T-helper 17 cell (primary cell): ENCODE measurements at places on chromosomes 11 and 22. TPM values are rescaled to one million over a fixed set of nuclear protein-coding genes. Genes with fewer than 3 reads are reported as not detected.

DNA sequence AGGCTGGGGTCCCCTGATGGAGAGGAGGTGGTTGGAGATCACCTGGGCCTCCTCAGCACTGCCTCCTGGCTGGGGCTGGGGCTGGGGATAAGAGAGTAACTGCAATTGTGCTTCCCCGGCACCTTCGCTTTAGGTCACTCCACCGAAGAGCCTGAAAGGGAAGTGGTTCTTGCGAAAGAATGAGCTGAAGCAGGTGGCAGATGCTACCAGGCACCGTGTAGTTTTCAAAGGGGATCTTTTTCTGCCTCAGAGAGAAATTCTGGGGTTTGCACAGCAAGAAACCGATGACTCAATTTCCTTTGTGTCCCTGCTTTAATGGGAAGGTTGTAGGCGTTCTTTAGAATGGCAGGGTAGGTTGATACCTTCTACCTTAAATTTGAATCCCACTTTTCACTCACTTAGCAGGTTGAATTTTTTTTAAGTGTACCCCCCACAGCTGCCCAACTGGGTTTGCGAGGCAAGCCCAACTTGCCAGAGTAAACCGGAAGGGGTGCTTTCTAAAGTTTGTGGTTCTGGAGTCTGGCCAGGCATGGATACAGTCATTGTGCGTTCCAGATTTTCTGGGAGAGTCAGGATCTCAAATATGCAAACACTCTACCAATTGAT, 5.3 kb downstream of the CD44 start:
- peak overlapping the region; percentile 99 for H3K27ac ChIP-seq
- DNase-seq: peak; percentile 54
- H3K27me3 ChIP-seq: no peaks in the 10 kb centered on the region

DNA sequence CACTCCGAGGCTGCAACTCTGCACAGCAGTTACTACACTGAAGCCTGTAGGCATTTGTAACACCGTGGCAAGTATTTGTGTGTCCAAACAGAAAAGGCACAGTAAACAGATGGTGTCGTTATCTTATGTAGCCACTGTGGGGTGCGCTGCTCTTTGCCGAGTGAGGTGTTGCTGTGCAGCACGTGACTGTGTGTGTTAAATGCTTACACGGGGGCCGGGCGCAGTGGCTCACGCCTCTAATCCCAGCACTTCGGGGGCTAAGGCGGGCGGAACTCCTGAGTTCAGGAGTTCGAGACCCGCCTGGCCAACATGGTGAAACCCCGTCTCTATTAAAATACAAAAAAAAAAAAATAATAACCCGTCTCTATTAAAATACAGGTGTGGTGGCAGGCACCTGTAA, 11.5 kb downstream of the ZBED4 start:
- H3K27me3 ChIP-seq: no peaks in the 10 kb centered on the region
- peaks cover 48% of the 10 kb centered on the region for H3K4me1 ChIP-seq
- no peaks in the 10 kb centered on the region for H3K36me3 ChIP-seq
- no peak for DNase-seq

DNA sequence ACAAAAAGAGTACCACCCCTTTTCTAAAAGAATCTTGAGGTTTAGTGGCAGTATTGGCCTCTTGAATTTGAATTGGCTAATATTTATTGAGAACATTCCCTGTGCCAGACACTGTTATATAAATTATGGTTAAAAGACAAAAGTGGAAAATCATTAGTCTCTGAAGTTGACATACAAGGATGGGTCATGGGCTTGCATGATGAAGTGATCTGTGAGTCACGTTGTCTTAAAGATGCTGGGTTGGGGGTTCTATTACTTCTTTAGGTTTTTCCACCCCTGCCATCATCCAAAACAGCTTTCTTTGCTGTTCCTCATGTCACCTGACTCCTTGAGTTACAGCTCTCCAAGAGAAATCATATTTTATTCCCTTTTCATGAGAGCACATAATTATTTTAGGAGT, 85.0 kb downstream of the CD44 start:
- no peaks in the 10 kb centered on the region for H3K27me3 ChIP-seq
- DNase-seq: no peak

GRCh38 chr22:49562685-49563249, 264.9 kb downstream of the BRD1 start:
- no peak overlapping the region for H3K4me3 ChIP-seq
- no peaks in the 10 kb centered on the region for H3K4me1 ChIP-seq
- H3K27ac ChIP-seq: no peak overlapping the region
- DNase-seq: no peak
- no peaks in the 10 kb centered on the region for H3K27me3 ChIP-seq

The MN1 gene
- total RNA-seq: 0.42 TPM

The KRTAP5-8 gene
- 0.37 TPM for total RNA-seq

GRCh38 chr22:40392618-40393017, 22.2 kb downstream of the SGSM3 start:
- no peaks in the 10 kb centered on the region for H3K27me3 ChIP-seq
- DNase-seq: no peak
- no peak overlapping the region for H3K4me3 ChIP-seq

GRCh38 chr11:61682093-61682732, 2.0 kb downstream of the DAGLA start:
- peaks cover 5% of the 10 kb centered on the region for H3K4me1 ChIP-seq
- no peak overlapping the region for H3K4me3 ChIP-seq
- no peaks in the 10 kb centered on the region for H3K36me3 ChIP-seq
- no peak for DNase-seq

The C11orf42 gene
- not detected for total RNA-seq

DNA sequence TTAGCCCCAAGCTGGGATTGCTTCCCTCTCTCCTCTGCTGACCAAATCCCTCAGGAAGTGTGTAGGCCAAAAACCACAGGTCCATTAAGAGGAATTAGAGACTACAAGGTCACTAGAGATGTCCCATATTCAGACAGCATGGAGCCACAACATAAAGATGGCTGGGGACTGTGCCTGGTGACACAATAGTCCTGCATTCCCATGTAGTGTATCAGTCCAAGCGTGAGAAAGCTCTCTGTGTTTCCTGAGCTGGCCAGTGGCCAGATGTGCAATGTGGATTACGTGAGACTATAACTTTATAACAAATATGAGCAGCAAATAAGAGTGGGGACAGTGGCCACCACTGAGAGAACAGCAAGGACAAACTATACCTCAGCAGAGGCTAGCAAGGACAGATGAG, 7.6 kb upstream of the MS4A10 start:
- peaks cover 16% of the 10 kb centered on the region for H3K27me3 ChIP-seq
- no peaks in the 10 kb centered on the region for H3K36me3 ChIP-seq
- H3K27ac ChIP-seq: no peak overlapping the region
- DNase-seq: no peak

DNA sequence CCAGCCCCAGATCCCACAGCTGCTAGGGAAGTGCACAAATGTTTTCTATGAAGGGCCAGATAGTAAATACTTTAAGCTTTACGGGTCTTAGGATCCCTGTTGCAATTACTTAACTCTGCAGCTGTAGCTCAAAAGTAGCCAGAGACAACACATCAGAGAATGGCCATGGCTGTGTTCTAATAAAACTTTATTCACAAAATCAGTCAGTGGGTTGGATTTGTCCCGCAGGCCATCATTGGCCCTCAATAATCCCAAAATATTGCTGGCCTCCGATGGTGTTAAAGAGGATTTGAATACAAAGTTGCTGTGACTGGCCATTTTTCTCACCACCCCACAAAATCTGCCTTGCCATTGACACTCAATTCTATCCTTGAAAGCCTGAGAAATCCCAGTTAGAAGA, 49.6 kb downstream of the ISX start:
- no peak overlapping the region for H3K4me3 ChIP-seq
- DNase-seq: no peak
- peaks cover 31% of the 10 kb centered on the region for H3K27me3 ChIP-seq
- H3K36me3 ChIP-seq: no peaks in the 10 kb centered on the region
- H3K4me1 ChIP-seq: no peaks in the 10 kb centered on the region

DNA sequence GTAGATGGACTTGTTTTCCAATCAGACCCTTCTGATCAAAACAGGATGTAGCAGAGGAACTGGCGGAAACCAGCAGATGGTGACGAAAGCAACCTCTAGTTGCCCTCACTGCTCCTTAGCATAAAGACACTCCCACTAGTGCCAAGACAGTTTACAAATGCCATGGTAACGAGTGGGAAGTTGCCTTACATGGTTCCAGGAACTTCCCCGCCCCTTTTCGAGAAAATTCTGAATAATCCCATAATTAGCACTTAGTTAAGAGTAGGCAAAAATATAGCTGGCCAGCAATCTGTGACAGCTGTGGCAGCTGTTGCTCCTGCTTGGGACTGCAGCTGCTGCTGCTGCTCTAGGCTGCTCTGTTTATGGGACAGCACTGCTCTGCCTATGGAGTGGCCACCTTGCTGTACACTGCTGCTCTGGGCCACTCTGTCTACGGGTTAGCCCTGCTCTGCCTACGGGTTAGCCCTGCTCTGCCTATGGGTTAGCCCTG, 33.4 kb upstream of the SORL1 start:
- H3K4me3 ChIP-seq: peak overlapping the region; percentile 25
- no peaks in the 10 kb centered on the region for H3K27me3 ChIP-seq
- H3K36me3 ChIP-seq: no peaks in the 10 kb centered on the region
- peak overlapping the region; percentile 95 for H3K27ac ChIP-seq
- DNase-seq: peak; percentile 33
- H3K4me1 ChIP-seq: peaks cover 46% of the 10 kb centered on the region

The CDC42BPG gene
- 7.7 TPM for total RNA-seq

- no peaks in the 10 kb centered on the region for H3K36me3 ChIP-seq
- no peak overlapping the region for H3K4me3 ChIP-seq
- H3K27me3 ChIP-seq: peaks cover 47% of the 10 kb centered on the region
- H3K27ac ChIP-seq: no peak overlapping the region
- DNase-seq: no peak
- peaks cover 4% of the 10 kb centered on the region for H3K4me1 ChIP-seq
These were observed 18.4 kb downstream of the ABCC8 start for GRCh38 chr11:17458268-17458667.

DNA sequence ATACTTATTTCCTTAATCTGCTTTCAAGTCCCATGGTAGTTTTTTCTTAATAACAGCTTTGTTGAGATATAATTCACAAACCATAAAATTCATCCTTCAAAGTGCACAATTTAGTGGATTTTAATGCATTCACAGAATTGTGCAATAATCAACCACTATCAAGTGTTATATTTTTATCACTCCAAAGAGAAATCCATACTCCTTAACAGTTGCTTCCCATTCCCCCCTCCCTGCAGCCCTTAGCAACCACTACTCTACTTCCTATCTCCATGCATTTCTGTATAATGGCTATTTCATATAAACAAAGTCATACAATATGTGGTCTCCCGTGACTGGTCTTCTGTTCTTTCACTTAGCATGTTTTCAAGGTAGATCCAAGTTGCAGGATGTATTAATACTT, 18.8 kb upstream of the NUP50 start:
- no peak for DNase-seq
- no peaks in the 10 kb centered on the region for H3K27me3 ChIP-seq
- no peak overlapping the region for H3K4me3 ChIP-seq

DNA sequence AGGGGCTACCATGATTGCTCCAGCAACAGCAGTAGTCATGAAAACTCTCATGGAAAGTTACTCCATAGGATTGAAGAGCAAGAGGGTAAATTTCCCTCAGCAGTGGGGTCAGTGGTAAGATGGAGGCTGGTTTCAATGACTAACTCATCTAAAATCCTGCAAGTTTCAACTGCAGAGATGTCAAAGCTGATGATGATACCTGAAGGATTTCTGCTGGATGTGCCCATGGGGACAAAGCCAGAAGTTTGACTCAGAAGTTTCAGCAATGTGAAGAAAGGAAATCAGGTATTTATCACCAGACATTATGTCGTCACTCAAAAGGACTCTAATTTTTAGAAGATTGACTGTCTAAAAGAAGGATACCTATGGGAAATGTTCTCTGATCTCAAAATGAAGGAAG, 29.1 kb downstream of the RAB38 start:
- no peak for DNase-seq
- no peaks in the 10 kb centered on the region for H3K36me3 ChIP-seq
- no peaks in the 10 kb centered on the region for H3K27me3 ChIP-seq
- H3K4me1 ChIP-seq: peaks cover 2% of the 10 kb centered on the region

The BDNF gene
- total RNA-seq: not detected

The CRY2 gene
- 224 TPM for total RNA-seq

The OR2AG2 gene
- total RNA-seq: not detected

DNA sequence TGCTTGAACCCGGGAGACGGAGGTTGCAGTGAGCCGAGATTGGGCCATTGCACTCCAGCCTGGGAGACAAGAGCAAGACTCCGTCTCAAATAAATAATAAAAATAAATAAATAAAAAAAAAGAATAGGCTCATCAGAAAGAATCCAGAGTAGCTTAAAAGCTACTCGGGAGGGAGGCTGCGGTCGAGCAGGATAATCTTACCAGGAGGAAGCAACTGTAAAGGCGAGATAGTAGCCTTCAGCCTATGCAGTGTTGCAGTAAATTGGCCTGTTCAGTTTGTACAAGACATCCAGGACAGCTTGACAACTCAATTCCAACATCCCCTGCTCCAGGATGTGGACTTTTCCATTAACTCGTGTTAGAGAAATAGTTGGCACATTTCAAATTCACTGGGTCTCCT, 1164.7 kb downstream of the LRRC4C start:
- H3K36me3 ChIP-seq: peaks cover 4% of the 10 kb centered on the region
- no peak for DNase-seq
- peaks cover 19% of the 10 kb centered on the region for H3K27me3 ChIP-seq
- H3K27ac ChIP-seq: no peak overlapping the region
- no peak overlapping the region for H3K4me3 ChIP-seq

The ENTHD1 gene
- not detected for total RNA-seq

DNA sequence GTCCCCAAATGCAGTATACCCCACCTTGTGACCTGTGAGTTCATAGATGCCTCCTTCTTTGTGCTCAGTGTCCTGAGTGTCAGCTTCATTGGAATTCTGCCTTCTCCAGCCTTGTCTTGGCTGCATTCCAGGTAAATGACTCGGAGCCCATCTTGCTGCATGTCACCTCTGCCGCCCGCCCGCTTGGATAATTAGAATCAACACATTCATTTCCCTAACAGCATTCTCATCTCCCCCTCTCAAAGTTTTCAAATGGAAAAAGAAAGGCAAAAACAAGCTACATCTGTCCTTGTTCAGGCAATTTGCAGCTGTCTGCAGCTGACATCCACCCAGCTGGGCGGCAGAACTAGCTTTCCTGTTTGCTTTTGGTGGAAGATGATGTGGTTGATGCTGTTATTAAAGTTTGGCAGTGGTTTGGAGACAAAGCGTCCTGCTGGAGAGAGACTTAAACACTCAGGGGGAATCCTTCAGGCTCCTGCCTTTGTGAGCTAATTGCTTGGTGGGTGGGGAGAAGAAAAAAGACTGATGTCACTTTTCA, 198.8 kb upstream of the SEZ6L start:
- no peaks in the 10 kb centered on the region for H3K27me3 ChIP-seq
- no peaks in the 10 kb centered on the region for H3K4me1 ChIP-seq
- H3K36me3 ChIP-seq: no peaks in the 10 kb centered on the region
- no peak for DNase-seq
- H3K4me3 ChIP-seq: no peak overlapping the region

The MMP20 gene
- total RNA-seq: not detected

The GRM5 gene
- not detected for total RNA-seq

DNA sequence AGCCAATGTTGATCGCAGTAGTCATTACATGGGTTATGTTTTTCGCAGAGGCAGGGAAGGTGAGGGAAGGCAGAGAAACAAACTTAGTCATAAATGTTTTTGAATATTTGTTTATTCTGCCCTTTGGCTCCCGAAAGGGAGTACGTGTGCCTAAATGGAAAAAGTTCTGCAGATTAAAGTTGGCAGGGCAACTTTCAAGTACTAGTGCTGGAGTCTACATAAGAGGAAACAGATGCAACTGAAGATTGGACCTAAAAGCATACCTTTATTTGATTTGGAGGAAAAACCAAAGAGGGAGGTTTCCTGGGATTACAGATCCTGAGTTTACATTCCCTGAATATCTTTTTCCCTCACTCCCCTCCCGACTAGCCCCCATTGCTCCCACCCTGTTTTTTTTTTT, 5.7 kb downstream of the HSD17B12 start:
- H3K27ac ChIP-seq: no peak overlapping the region
- no peaks in the 10 kb centered on the region for H3K27me3 ChIP-seq
- no peak overlapping the region for H3K4me3 ChIP-seq
- DNase-seq: no peak
- peaks cover 5% of the 10 kb centered on the region for H3K36me3 ChIP-seq

The SCGB2A2 gene
- not detected for total RNA-seq

The MMP27 gene
- total RNA-seq: not detected
